ENCODE measurements at places on chromosomes 7 and 10.
A peak's percentile ranks its signal among the peaks of the same experiment; 100 is the strongest.

GRCh38 chr10:129277841-129278240 is 189.2 kb upstream of the MGMT start:
- no peak for DNase-seq

- DNase-seq: no peak
These were observed 62.8 kb upstream of the KDM7A start for GRCh38 chr7:140239653-140239935.

DNA sequence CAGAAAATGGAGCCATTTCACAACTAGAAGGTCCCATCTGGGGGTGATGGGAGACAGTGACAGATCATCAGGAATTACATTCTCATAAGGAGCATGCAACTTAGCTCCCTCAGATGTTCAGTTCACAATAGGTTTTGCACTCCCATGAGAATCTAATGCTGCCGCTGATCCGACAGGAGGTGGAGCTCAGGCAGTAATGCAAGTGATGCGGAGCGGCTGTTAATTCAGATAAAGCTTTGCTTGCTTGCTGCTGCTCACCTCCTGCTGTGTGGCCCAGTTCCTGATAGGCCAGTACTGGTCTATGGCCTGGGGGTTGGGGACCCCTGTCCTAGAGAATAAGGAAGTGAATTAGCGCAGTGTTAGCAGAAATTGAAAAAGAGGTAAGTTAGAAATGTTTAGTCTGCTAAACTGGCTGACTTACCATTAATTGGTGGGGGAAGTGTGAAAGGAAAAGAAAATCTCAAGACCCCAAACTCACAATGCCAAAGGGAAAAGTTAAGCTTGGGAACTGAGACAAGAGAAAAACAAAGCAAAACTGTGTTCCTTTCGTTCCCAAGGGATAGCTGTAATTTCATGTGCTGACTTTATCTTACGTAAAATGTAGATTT is 76.4 kb downstream of the LYZL2 start:
- peak; percentile 54 for DNase-seq

- DNase-seq: no peak
These were observed 42.6 kb downstream of the SHH start for GRCh38 chr7:155769701-155770100.

- no peak for DNase-seq
These were observed 189.8 kb upstream of the SEMA3A start for GRCh38 chr7:84384417-84384816.

- DNase-seq: no peak
These were observed 106.8 kb downstream of the ZMYND11 start for GRCh38 chr10:241966-242643.

- DNase-seq: no peak
These were observed 125.1 kb downstream of the NT5C2 start for GRCh38 chr10:103067956-103068355.

GRCh38 chr7:53101026-53101425 is 65.6 kb downstream of the POM121L12 start:
- DNase-seq: no peak

DNA sequence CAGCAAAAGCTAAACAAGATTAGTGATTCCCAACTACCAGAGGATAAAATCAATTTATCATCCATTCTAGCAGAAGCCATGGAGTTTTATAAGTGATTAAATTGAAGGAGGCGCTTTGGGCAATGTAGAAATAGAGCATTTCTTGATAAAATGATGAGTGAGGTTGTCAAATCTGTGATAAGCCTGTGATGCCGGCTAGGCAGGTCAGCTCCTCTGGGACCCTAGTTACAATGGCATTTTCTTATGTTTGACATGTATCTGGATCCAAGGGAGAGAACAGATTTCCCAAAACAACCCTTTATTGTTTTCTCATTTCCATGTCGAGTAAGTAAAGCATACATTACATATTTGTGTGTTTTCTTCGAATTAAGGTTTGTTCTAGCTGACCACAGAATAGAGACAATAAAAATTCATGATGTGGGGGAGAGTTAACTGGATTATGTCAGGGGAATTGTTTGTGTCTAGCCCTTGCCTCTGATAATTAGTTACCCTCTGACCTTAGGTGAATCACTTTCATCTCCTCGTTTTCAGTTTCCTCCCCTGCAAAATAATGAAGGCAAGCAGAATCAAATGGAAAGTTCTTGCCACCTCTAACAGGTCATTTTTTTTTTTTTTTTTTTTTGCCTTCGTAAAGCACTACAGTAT is 378.5 kb downstream of the CNTNAP2 start:
- DNase-seq: no peak

DNA sequence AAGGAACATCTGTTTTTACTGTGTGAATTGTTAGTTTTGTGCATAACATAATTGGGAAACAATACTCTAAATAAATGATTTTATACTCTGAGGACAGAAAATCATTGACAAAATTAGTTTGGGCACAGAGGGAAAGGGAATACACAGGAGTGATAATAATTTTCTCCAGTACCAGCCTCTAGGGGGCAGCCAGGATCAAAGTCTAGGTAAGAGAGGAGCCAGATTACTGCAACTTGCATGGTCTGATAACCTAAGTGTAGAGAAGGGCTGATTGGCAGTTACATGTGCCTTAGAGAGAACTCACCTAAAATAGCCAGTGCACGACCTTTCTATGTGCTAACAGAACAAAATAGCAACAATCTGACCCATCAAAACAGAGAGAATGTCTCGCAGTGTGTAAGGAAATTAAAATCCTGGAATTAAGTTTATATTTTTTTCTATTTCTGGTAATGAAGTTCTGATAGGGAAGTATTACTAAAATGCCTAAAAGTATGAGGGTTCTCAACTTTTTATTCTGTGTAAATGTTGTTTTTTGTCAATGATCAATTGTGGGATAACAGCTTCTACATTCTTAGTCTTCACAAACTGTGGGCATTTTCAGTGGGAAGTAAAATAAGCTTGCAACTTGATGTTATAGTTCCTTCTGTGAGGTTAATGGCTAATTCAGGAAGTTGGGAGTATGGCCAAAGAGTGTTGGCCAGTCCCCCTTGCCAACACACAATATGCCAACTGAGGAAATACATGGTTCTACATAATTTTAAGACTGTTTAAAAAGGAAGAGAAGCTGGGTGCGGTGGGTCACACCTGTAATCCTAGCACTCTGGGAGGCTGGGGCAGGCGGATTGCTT is 66.4 kb downstream of the EXOC6 start:
- peak; percentile 82 for DNase-seq

- no peak for DNase-seq
These were observed 48.6 kb downstream of the PDSS1 start for GRCh38 chr10:26746061-26746460.

GRCh38 chr10:52308251-52309031 is 5.6 kb upstream of the DKK1 start:
- peak; percentile 57 for DNase-seq

DNA sequence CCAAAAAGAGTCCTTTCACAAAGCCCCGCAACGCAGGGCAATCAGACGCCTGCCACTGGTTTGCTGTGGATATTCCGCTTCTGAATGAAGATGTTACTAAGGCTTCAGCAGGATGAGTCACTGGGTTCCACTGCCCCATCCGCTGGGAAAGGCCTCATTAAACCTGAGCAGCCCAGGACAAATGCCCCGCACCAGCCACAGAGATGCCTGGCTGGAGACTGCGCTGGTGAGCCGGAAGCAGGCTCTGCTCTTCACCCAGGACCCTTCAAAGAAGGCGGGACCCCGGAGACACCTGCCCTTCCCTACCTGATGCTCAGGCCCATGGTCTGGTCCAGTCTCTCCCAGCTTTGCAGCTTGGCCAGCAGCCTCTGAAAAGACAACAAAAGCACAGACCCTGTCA is 19.8 kb downstream of the MAD1L1 start:
- DNase-seq: no peak

DNA sequence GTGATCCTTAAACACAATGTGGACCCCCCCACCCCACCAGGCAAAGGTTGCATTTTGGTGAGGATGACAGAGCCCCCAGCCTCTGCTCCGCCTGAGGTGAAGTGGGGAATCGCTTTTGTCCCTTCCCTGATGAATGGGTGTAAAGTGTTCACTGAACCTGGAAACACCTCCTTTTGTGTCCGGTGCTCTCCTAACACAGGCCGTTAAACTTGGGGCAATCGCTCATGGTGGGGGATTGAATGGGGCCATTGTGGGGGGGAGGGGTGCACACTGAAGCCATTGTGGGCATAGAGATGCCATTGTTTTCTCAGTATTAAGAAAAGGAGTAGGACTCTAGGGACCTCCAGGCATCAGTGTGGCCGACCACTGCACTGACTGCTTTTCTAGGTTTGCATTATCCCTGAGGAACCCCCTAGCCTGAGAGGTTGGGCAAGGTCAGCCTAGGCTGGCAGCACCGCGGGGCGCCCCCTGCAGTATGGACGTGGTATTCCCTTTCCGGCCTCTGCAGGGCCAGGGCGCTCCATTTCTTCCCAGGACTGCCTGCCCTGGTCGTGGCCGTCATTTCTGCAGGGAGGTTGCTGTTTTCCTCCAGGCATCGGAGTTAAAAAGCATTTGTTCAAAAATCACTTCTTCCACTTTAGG is 158.3 kb downstream of the TCF7L2 start:
- peak; percentile 33 for DNase-seq

- no peak for DNase-seq
These were observed 185.3 kb upstream of the GPR26 start for GRCh38 chr10:123480845-123481244.

DNA sequence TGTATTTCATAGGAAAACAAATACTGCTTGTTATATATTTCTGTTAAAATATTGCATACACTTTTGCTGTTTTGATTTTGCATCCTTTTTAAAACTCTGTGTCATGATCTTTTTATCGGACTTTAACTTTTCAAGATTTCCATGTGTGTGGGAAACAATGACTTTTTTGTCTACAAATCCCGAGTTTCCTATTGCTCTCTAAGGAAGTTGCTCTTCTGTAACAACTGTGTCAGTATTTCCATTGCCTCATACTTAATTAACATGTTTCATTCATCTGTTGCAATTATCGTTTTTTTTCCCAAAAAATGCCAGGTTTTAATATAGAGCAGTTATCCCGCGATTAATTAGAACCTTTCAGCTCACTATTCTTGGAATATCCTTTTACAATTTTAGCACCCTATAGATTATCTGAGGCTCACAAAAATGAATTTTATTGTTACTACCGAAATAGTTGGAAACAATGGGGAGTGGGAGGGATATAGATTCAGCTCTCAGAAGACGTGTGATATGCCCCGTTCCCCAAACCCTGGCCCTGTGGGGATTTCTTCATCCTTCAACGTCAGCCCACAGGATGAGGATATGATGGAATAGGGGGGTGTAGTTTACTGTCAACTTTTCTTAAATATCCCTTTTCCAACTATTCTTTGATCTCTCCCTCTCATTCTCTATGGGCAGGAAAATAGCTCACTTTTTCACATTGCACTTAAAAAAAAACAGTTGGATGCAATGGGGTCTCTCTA is 297.6 kb upstream of the IGFBP3 start:
- DNase-seq: no peak

DNA sequence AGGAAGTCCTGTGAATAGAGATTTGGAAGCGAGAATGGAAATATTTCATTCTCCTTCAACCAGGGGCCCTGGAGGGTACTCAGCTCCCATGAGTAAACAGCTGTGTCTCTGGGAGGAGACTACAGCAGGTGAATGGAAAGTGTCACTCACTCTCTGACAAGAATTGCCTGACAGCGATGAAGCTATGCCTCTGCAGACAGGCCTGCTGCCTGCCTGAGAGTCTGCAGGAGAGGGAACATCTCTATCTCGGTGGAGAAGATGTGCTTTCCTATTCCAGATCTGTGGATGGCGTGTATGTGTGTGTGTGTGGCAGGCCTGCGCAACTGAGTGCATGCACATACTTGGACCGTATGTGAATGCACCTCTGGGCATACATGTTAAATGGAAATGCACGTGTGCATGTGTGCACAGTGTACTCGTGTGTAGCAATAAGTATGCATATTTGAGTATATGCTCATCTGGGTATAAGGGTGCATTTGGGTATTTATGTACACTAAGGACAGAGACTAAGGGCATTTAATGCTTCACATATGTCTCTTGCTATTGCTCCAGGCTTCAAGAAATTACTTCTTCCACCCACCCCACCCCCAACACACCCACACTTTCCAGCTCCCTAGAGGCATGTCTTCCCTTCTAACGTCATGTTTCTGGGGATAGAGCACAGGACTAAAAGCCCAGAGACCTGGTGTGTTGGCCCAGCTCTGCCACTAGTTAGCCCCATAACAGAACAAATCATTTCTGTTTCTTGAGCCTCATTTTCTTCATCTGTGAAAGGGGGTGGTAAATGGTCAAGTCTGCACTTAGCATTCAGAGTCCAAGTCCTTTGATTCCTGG is 4.6 kb upstream of the ADCYAP1R1 start:
- DNase-seq: no peak

- no peak for DNase-seq
These were observed 13.0 kb downstream of the SCART1 start for GRCh38 chr10:133466683-133467275.

DNA sequence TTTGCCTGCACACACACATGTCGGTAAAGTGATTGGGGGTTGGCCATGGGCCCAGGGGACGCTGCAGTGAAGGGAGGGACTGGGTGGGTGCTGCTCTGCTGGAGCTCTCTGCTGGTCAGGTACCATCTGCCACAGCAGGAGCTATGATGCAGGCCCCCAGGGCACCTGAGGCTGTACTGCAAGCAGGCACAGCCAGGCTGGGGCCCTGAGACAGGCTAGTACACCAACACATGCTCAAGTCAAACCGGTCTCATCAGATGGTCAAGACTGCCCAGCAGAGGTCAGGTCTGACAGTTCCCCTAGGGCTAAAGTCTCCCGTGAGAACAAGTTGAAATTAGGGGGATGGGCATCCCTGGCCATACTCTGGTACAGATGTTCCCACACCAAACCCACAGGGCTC is 118.3 kb upstream of the THSD7A start:
- DNase-seq: no peak

- DNase-seq: no peak
These were observed 158.6 kb downstream of the GRK5 start for GRCh38 chr10:119365773-119366599.

DNA sequence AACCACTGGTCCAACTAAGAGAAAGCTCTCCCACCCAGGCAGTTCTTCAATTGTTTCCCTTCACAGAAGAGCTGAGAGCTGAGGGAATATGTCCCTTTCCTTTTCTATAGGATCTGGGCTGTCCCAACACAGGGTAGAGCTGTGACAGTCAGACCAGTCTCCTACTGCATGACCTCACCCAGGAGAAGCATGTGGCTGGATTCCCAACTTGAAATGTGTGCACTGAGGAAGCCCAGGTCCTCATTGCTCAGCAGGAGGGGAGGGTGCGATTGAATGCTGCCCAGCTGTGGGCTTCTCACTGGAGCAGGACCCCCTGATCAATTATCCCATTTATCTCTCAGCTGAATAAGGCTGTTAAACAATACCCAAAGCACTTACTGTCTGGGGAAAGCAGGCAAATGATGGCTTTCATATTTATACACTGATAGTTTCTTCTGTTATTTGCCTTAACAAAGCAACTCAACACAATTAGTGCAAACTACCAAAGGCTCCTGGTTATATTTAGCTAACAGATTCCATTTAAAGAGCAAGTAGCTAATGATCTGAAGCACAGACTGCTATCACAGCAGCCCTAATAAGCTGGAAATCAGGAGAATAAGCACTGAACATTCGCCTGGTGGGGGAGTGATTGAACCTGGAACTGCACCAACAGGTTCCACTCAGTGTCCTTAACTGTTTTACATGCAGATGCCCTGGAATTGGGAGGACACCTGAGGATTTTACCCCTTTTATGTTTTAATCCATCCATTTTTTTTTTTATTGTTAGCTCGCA is 508.8 kb downstream of the CCSER2 start:
- DNase-seq: no peak

GRCh38 chr7:42677751-42678699 is 233.8 kb downstream of the C7orf25 start:
- DNase-seq: no peak
